ENCODE measurements at places on chromosomes 4 and X. TPM values are rescaled to one million over a fixed set of nuclear protein-coding genes. Genes with fewer than 3 reads are reported as not detected.

DNA sequence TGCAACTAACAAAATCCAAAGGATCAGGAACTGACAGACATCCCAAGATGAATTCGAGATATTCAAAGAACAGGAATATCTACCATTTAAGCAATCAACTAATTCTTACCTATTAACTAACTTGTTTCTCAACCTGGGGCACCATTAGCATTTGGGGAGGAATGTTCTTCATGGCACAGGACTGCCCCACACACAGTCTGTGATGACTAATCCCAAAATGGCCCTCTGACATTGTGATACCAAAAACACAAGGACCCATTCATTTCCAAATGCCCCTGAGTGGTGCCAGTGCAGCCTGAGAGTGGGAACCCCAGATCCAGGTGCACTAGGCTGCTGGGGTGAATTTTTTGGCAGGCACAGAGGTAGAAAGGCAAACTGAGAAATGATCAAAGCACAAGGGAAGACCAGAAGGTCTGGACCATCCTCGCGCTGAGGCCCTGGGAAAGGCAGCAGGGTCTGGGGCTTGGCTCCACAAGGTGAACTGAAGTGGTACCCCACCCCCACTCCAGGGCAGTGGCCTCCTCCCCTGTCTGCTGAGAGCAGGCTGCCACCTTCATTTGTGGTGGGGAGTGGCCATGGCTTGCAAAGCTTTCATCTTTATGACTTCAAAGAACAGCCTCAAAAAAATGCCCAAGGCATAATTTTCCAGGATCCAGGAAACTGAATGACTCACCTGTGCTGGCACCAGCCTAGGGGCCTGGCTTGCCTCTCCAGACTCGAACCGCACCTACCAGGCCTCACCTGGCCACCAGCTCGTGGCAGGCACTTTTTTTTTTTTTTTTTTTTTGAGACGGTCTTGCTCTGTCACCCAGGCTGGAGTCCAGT is 122.4 kb downstream of the BCOR start:
- DNase-seq = no peak

GRCh38 chrX:3743801-3744439 is 30.5 kb upstream of the PRKX start:
- DNase-seq = no peak

- DNase-seq = no peak
Observed at GRCh38 chrX:39196192-39197102, 395.2 kb downstream of the MID1IP1 start.

DNA sequence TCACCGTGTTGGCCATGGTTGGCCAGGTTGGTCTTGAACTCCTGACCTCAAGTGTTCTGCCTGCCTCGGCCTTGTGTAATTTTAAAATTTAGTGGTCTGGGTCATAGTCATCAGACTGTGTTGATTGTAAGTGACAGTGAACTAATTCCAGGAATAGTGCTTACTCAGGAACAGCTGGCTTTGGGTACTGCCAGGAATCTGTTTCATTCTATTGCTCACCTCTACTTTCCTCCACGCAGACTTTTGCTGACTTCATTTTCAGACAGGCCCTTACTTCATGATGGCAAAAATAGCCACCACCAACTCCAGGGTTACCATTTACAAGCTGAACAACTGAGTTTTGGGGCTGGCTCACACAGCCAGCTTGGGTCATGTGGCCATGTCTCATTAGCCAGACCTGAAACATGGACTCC is 54.6 kb downstream of the FNIP2 start:
- DNase-seq = no peak

- DNase-seq = peak; percentile 64
Observed at GRCh38 chrX:47361538-47362511, 8.6 kb upstream of the ZNF157 start.

DNA sequence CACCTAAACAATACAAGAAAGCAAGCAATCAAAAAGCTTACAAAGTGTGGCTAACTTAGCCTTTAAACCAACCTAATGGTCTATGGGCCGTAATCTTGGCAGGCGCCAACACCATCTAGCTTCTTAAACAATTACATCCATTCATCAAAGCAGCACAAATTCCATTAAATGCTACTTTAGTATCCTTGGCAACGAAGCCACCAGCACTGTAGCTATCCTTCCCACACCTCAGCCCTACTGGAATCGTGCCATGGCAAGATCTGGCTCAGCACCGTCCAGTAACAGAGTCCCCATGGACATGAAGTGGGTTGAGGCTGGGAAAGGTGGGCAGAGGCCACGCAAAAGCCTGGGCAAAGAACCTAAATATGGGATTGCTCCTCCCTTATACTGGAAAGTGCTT is 91.6 kb upstream of the MAP3K15 start:
- no peak for DNase-seq

DNA sequence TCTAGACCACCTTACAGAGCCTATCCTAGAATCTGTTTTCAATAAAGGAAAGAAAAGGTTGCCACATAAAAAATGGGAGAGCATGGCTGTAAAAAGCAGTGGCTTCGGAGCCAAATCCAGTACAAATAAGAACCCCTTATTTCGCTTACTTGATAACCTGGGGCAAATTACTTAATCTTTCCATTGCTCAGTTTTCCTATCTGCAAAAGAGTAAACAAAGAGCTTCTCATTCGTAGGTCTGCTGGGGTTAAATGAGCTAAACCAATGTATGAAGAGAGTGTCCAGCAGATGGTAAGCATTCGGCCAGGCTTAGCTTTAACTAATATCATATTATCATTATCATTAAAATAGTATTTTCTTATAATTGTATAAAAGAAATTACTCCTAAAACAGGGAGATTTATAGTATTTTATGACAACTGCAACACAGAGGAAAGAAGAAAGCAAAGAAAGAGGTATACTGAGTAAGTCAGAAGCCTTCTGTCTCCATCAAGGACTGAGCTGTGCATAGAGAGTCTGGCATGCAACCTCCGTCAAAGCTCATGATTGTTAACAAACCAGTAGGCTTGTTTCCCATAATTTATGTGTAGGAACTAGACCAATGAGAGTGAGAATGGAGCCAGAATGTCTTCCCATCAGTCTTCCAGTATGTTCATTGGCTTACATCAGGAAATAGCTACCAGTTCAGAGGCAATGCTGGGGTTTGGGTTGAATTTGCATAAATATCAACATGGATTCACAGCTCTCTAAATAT is 364.9 kb downstream of the UNC5C start:
- no peak for DNase-seq

DNA sequence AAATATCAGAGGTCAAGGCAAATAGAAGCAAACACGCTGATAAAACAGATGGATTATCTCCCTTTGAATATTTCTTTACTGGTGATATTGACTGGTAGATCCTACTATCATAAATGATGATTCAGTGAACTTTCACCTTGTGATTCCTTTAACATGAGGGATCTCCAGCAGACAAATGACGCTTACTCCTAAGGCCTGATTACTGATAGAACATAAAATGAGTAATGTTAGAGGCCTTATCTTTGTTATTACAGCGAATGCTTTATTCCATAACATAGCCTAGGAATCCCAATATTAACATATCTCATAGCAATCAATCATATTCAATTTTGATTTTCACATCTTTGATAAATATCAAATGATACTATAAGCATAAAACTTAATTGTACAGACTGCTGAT is 152.3 kb downstream of the SLC10A7 start:
- DNase-seq = no peak

GRCh38 chrX:136304493-136304892 is 3.7 kb downstream of the ADGRG4 start:
- no peak for DNase-seq

DNA sequence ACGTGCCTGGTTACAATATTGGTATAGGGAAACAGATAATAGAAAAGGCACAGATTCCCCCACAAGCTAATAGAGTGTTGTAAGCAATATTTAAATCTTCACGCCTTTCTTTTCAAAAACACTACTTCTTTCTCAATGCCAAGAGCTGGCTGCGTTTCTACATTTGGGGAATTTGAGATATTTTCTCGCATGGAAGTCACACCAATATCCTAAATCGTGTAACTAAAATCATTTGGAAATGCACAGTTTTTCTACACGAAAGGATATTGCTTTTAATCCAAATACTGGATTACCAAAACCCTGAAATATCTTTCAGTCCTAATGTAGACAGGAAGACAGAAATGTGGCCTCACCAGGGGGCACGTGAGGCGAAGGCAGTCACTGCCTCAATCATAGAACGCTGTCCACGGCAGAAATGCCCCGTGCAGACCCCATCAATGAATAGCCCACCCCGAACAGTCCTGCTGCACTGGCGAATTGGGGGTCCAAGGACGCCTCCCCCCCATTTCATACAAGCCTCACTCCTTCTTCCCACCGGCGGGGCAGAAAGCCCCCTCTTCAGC is 106.6 kb downstream of the NSUN7 start:
- no peak for DNase-seq

- DNase-seq = no peak
Observed at GRCh38 chr4:572594-572993, 3.5 kb downstream of the TMEM271 start.

DNA sequence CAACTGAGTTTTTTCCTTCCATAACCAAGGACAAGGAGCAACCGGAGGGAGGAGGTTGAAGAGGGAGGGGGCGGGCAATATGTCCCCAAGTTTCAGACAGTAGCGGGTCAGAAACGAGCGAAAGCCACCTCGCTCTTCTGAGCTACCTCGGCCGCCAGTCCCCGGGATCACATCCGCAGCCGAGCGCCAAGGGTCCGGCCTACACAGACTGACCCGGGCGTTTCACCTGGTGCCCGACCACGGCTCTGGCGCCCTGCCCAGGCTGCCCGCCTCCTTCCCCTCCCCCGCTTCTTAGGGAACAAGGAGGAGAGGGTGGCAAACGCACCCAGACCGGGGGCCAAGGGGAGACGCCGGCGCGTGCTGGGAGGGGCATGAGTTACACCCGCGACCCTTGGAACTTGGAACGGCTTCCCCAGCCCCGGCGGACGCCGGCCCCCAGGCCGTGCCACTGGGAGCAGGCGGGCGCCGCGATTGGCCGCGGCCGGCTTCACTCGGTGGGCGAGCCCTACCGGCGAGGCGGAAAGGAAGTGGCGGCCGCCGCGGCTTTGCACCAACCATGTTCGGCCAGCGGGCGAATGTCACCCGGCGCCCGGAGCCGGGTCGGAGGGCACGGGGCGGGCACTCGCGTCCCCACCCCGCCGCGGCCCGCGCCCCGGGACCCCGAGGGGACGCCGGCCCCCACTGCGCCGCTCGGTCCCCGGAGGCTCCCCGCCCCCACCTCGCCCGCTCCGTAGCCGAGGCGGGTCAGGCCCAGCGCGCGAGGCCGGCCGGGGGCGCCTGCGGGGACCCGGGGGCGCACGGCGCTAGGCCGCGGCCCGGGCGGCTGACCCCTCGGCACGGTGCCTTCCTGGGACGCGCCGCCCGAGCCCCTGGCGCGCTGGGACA is 1.5 kb downstream of the IRF2 start:
- peak; percentile 62 for DNase-seq

DNA sequence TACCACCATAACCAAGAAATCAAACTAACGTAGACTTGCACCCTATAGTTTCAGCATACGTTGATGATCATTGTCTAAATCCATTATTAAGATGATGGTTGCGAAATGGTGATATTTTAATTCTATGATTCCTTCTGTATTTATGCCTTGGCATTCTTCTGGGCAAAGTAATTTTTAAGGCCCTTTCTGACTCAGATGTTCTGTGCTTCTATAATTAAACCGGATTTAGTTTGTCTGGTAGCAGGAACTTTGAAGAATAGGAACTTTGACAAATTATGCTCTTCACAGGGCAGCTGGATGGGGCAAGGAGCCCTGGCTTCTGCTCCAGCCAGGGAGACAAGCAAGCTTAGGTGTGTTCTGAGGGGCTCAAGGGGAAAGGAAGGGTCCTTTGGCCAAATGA is 23.8 kb upstream of the PLAC1 start:
- DNase-seq = no peak

DNA sequence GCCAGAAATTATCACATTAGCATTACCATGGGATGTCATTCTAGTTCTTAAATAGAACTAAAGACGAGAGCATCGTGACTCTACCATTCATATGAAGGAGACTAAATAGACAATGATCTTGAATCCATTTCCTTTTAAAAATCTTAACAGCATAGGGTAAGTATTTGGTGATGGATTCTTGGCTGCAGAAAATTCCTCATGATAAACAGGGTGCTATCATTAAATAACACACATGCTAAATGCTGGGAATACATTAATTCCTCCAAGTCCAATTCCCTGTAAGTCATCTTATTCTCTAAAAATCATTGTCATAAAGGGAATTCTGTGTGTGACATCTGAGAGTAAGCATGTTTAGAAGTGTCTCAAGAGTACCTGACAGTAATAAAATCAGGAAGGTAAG is 470.4 kb upstream of the MAGEB2 start:
- DNase-seq = no peak

DNA sequence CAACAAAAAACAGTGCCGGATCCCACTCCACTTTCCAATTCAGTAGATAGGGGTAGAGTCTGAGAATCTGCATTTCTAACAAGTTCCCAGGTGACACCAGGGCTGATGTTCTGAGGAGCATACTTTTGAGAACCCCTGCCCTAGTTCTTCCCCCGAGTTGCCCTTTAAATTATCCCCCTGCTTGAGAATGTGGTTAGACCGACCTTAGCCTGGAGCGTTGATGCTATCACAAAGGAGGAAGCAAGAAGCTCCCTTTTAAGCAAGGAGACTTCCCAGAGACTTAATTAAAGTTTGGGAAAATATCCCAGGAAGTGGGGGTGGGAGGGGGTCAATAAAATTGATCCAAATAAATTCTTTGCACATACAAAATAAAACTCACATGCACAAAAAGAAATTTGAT is 485.9 kb downstream of the SMARCA1 start:
- DNase-seq = no peak

DNA sequence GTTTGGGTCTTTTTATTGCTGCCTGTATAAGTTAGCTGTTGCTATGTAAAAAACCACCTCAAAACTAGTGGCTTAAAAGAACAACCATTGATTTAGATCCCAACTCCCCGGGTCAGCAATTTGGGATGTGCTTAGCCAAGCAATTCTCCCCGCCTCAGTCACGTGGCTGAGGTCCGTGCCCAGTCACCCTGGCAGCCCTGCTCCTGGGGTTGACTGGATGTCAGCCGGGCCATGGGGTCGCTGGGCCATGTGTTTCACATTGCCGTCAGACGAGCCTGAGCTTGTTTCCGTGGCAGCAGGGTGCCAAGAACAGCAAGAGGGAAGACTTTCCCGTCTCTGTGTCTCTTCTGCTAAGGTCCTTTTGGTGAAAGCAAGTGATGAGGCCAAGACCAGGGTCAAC is 345.7 kb upstream of the FAT1 start:
- no peak for DNase-seq

DNA sequence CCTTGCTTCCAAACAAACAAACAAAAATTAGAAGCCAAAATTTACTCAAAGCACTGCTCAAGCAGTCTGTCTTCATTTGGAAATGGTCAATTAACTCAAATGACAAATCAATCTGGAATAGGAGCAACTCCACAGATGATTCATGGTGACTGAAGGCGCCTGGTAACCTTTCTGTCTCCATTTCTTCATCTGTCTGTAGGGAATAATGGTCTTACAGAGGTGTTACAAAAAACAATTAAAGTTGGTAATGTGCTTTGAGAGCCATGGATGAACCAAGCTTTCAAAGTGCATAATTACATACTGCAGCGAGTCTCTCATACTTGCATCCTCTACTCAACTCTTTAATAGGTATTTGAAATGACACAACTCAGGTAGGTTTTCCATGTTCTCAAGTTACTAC is 38.3 kb upstream of the STAG2 start:
- no peak for DNase-seq

Gene SUPT20HL2
- polyA plus RNA-seq = 0.06 TPM

Gene NAP1L3
- 14.1 TPM for polyA plus RNA-seq

Gene MCF2
- 1.1 TPM for polyA plus RNA-seq

Gene TCEAL1
- polyA plus RNA-seq = 28.4 TPM

All from renal cortex interstitium (tissue), 15 donors.